ENCODE measurements at places on chromosomes 1 and 21.

- DNase-seq: no peak
Observed at GRCh38 chr1:27650171-27650538, 15.2 kb upstream of the FGR start.

- DNase-seq: no peak
Observed at GRCh38 chr1:229323201-229323600, 19.6 kb downstream of the CCSAP start.

GRCh38 chr1:109040989-109041620 lies 797 bp downstream of the WDR47 start:
- no peak for DNase-seq

GRCh38 chr1:111192074-111192473 lies 8.4 kb downstream of the DENND2D start:
- no peak for DNase-seq
